ENCODE measurements at places on chromosomes 13 and 19.

GRCh38 chr13:52599037-52599847, 43.0 kb upstream of the HNRNPA1L2 start:
- H3K4me1 ChIP-seq, result peaks cover 9% of the 10 kb centered on the region
- no peak overlapping the region for H3K27ac ChIP-seq
- no peaks in the 10 kb centered on the region for H3K36me3 ChIP-seq
- H3K4me3 ChIP-seq, result peak overlapping the region; percentile 75
- peaks cover 54% of the 10 kb centered on the region for H3K27me3 ChIP-seq

DNA sequence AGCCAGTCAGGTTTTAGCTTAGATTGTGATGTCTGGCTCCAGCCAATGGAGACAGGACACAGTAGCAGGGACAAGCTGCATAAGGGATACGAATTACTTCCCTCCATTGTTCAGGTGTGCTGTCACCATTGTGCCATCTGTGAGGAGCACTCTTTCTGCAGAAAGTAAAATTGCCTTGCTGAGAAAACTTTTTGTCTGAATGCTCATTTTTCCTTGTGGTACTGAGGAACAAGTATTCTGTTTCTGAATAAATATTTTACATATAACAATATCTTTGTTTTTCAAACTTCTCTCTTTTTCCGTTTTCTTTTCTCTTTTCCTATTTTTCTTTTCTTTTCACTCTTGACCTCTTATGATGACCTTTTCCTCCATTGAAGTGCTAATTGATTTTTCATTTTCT, 10.2 kb downstream of the SLC10A2 start:
- H3K27ac ChIP-seq, result no peak overlapping the region
- H3K4me3 ChIP-seq, result no peak overlapping the region
- H3K36me3 ChIP-seq, result no peaks in the 10 kb centered on the region
- H3K27me3 ChIP-seq, result no peaks in the 10 kb centered on the region

DNA sequence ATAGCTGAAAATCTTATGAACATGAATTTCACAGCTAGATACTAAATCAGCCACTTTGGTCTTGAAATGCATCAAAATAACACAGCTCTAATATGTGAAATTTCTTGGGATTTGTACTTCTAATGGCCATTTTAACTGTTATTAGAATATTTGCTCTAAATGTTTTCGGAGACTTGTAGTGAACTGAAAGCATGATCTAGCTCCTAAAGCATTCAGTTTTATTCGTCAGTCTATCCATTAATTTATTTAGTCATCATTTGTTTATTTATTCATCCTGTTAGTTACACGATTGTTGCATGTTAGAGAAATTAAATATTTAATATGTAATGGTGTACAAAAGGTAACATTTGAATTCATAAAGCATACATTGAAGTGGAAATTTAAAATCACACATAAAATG, 1132.7 kb downstream of the SLITRK1 start:
- H3K4me3 ChIP-seq, result no peak overlapping the region
- no peak overlapping the region for H3K27ac ChIP-seq
- no peaks in the 10 kb centered on the region for H3K4me1 ChIP-seq

DNA sequence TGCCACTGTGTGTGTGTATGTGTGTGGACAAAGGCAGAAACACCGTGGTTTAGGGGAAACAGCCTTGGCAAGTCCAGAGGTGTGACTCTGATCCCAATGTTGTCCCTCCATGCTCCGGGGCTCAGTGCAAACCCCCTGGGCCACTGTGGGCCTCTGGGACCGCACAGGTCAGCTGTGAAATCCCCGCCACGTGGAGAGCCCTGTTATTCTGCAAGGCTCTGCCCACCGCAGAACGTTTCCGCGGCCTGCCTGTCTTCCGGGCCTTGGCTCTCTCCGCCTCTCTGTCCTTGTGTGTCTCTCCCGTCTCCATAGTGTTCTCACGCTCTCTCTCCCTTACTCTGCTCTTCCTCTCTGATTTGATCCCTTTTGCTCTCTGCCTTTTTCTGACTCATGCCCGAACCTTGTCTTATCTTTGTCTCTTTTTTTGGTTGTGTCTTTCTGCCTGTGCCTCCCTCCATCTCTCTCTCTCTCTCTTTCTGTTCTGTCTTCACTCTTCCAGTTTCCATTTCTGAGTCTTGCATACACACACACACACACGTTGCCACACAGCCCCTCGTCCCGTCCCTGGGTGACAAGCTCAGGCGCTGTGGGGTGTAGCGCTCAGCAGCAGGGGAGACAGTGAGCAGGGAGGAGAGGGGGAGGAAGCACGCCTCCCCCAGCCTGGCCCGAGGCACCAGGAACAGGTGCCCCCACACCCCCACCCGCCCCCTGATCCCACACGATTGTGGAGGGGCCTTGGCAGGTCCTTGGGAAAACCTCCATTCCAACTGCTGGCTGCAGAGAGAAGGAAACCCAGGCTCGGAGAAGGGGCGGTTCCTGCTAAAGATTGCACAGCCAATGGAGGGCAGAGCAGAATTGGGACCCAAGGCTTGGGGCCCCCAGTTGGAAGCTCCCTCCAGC, 3.0 kb downstream of the TTYH1 start:
- peaks cover 23% of the 10 kb centered on the region for H3K4me1 ChIP-seq
- peak overlapping the region; percentile 2 for H3K27ac ChIP-seq
- no peaks in the 10 kb centered on the region for H3K36me3 ChIP-seq
- no peak for DNase-seq
- H3K4me3 ChIP-seq, result peak overlapping the region; percentile 30
- H3K27me3 ChIP-seq, result peaks cover 73% of the 10 kb centered on the region

DNA sequence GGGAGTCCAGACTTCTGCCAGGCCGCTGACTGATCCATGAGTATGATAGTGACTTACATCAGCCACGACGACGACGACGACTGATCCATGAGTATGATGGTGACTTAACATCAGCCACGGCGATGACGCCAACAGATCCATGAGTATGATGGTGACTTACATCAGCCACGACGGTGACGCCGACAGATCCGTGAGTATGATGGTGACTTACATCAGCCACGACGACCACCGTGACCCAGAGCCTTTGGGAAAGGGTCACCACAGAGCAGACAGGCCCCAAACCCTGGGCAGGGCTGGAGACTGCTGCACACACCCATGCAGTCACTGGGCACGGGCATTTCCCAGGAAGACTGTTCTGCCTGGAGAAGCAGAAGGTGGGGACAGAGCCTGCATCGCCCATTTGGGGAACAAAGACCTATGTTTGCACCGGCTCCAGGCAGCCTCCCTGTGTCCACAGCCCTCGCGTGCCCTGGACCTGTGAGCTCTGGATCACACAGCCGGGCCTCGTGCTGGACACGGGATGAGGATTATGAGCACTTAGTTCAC, 130.9 kb upstream of the SPACA7 start:
- H3K27ac ChIP-seq, result no peak overlapping the region
- H3K4me3 ChIP-seq, result no peak overlapping the region

GRCh38 chr13:111139873-111140561, 24.9 kb downstream of the ARHGEF7 start:
- H3K4me1 ChIP-seq, result no peaks in the 10 kb centered on the region
- peaks cover 43% of the 10 kb centered on the region for H3K27me3 ChIP-seq
- DNase-seq, result no peak
- no peak overlapping the region for H3K27ac ChIP-seq

DNA sequence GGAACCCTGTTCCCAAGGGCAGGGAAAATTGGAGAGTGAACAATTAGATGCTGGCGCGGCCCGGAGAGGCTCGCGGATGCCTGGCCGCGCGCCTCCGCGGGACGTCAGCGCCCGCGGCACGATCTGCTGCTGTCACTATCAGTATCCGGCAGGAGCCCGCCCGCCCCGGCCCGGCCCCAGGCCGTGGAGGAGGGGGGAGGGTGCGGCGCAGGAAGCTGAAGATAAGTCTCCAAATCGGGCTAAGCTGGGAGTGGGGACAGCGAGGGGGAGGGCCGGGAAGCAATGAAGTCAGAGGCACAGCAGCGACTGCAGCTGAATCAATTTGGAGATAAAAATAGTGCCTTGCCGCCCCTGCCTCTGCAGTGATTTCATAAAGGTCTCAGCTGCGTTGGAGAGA, 441.5 kb upstream of the KLF12 start:
- H3K36me3 ChIP-seq, result no peaks in the 10 kb centered on the region
- H3K4me1 ChIP-seq, result peaks cover 9% of the 10 kb centered on the region
- no peak for DNase-seq
- peaks cover 57% of the 10 kb centered on the region for H3K27me3 ChIP-seq
- H3K4me3 ChIP-seq, result peak overlapping the region; percentile 71
- H3K27ac ChIP-seq, result no peak overlapping the region

GRCh38 chr13:41052441-41052840, 8.9 kb upstream of the WBP4 start:
- H3K4me1 ChIP-seq, result peaks cover 41% of the 10 kb centered on the region
- H3K36me3 ChIP-seq, result peaks cover 29% of the 10 kb centered on the region
- DNase-seq, result no peak

GRCh38 chr19:2543463-2544442, 67.8 kb downstream of the GADD45B start:
- peaks cover 32% of the 10 kb centered on the region for H3K4me1 ChIP-seq
- no peaks in the 10 kb centered on the region for H3K27me3 ChIP-seq
- peak; percentile 50 for DNase-seq

DNA sequence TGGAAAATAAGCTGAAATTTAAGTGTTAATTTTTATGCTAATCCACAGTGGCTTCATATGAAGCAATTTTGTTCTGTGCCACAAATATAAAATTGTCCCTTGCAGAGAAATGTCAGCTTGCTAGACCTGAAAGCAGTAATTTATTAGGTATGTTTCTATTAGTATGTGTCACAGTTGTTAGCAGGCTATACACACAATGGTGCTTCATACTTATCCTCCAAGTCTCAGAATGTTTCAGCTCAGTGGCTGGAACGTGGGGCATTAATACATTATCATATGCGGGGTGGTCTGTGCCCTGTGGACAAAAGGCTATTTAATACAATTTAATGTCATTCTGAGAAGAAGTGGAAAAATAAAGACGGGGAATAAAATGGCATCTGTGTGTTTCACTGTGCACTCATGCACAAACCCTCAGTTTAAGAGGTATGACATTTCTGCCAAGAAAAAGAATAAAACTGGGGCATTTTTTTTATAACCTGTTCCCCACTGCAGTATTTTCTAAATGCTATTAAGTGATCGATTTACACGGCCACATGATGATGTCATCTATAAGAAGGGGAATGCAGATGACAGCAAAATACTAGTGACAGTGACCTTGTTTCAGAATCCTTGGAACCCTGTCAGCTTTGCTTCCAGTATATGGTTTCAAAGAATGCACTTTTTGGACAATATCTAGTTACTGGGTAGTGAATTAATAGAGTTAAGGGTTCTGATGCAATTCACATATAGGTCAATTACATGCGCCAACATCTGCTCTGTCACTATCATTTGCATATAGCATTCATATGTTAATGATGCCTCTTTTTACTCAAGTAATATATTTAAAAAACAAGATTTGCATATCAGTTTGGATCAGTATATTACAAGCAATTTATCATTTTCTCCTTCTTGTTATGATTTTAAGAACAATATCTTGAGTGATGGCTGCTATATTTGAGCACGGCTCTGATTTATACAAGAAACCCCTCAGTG, 21.2 kb upstream of the ZNF536 start:
- no peak overlapping the region for H3K27ac ChIP-seq
- no peaks in the 10 kb centered on the region for H3K36me3 ChIP-seq
- DNase-seq, result no peak

DNA sequence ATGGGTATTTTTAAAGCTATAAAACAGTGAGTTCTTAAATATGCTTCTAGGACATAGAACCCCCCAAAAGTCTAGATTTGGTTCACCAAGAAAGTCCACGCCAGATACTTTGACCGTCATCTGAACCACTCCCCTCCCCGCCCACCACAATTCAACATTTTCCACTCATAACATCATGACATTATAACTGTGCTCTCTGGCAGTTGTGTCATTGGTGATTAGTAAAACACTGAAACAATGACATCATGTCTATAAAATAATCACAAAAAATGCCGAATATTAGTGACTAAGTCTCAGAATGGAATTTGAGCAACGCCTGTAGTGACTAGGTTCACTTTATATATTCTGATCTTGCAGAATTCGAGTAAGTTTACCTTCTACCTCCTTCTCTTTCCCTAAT, 732.3 kb downstream of the FGF9 start:
- H3K36me3 ChIP-seq, result no peaks in the 10 kb centered on the region
- no peaks in the 10 kb centered on the region for H3K27me3 ChIP-seq
- no peak overlapping the region for H3K27ac ChIP-seq
- H3K4me1 ChIP-seq, result no peaks in the 10 kb centered on the region

- no peak overlapping the region for H3K27ac ChIP-seq
- no peak overlapping the region for H3K4me3 ChIP-seq
- H3K36me3 ChIP-seq, result peaks cover 2% of the 10 kb centered on the region
- DNase-seq, result no peak
- H3K27me3 ChIP-seq, result peaks cover 46% of the 10 kb centered on the region
- peaks cover 11% of the 10 kb centered on the region for H3K4me1 ChIP-seq
These were observed 9.3 kb upstream of the CEACAM7 start for GRCh38 chr19:41697198-41697855.

DNA sequence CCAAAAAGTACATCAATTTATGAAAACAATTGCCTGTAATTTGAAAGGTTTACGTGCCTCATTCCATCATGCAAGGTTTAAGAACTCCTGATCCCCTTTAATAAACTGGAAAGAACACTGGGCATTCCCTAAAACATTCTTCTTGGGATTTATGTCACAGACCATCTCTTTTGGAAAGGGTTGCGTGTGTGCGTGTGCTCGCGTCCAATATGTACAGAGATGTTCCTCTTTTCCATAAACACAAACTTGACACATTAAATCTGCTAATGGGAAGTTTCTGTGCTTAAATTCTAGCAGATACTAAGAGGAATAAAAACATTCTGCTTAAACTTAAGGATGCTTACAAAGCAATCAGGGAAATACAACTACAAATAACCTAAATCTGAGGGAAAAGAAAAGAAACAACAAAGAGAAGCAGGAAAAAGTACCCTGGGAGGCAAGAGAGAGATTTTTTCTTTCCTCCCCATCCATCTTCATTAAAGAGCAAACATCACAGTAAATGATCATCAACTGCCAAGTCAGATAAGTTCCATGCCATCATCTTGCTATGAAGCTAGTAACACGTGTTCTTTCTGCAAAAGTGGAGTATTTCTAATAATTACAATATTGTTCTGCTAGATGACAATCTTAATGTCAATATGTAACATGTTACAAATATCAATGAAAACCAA, 83.7 kb downstream of the STK24 start:
- no peak overlapping the region for H3K4me3 ChIP-seq
- peaks cover 35% of the 10 kb centered on the region for H3K36me3 ChIP-seq
- no peaks in the 10 kb centered on the region for H3K27me3 ChIP-seq
- H3K27ac ChIP-seq, result no peak overlapping the region
- peaks cover 82% of the 10 kb centered on the region for H3K4me1 ChIP-seq
- no peak for DNase-seq

DNA sequence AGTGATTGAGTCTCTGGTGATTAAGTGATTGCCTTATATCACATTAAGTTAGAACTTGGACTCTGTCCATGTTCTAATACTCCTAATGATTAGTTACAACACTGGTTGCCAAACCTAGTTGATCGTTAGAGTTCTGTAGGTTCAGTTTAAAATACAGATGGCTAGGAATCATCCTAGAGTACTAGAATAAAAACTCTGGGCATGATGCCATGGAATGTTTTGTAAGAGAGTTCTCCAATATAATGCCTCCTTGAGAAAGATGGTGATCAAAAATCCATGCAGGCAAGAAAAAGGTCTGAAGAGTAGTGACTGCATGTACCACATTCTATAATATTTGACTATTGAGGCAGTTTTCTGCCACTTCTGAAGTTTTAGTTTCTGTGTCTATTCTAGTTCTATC, 176.3 kb downstream of the GPC5 start:
- no peaks in the 10 kb centered on the region for H3K4me1 ChIP-seq
- no peaks in the 10 kb centered on the region for H3K36me3 ChIP-seq
- no peak overlapping the region for H3K4me3 ChIP-seq
- no peak for DNase-seq

GRCh38 chr19:30068528-30069395, 126.7 kb downstream of the URI1 start:
- H3K36me3 ChIP-seq, result no peaks in the 10 kb centered on the region
- H3K27ac ChIP-seq, result no peak overlapping the region
- H3K4me3 ChIP-seq, result no peak overlapping the region
- no peaks in the 10 kb centered on the region for H3K4me1 ChIP-seq

All from stimulated activated naive B cell treated with anti-CD40 and anti-IgM and Interleukin-4, amounts not matched to agents 10 μg/mL and 1 μg/mL and 100 μg/mL, for 72 hours (primary cell).